ENCODE measurements at places on chromosomes 16 and 17. TPM values are rescaled to one million over a fixed set of nuclear protein-coding genes. Genes with fewer than 3 reads are reported as not detected.

Gene MYOCD
- total RNA-seq, result 0.17 TPM

Gene RNF222
- total RNA-seq, result 0.09 TPM

Gene CACNA1H
- total RNA-seq, result 43.3 TPM

Gene NPIPA5
- 5.2 TPM for total RNA-seq

DNA sequence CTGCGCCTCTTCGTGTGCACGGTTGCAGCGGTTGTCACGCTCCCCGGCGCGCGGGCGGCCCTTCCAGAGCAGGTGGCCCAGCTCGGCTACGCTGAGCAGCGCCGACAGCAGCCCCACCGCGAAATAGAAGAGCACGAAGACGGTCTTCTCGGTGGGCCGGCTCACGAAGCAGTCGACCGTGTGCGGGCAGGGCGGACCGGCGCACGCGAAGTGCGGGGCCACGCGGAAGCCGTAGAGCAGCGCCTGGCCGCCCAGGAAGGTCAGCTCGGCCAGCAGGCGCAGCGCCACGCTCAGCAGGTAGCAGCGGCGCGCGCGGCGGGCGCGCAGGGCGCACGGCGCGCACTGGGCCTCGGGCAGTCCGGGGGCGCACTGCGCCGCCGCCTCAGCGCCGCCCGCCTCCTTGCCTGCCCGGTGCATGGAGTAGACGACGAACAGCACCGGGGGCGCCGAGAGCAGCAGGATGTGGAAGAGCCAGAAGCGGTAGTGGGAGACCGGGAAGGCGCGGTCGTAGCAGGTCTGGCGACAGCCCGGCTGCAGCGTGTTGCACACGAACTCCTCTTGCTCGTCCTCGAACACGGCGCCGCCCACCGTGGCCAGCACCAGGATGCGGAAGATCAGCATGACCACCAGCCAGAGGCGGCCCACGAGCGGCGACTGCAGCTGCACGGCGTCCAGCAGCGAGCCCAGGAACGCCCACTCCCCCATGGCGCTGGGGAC is 1.3 kb downstream of the GJD3 start:
- no peak for DNase-seq

GRCh38 chr16:53492503-53492902 is 10.5 kb downstream of the AKTIP start:
- no peak for DNase-seq

DNA sequence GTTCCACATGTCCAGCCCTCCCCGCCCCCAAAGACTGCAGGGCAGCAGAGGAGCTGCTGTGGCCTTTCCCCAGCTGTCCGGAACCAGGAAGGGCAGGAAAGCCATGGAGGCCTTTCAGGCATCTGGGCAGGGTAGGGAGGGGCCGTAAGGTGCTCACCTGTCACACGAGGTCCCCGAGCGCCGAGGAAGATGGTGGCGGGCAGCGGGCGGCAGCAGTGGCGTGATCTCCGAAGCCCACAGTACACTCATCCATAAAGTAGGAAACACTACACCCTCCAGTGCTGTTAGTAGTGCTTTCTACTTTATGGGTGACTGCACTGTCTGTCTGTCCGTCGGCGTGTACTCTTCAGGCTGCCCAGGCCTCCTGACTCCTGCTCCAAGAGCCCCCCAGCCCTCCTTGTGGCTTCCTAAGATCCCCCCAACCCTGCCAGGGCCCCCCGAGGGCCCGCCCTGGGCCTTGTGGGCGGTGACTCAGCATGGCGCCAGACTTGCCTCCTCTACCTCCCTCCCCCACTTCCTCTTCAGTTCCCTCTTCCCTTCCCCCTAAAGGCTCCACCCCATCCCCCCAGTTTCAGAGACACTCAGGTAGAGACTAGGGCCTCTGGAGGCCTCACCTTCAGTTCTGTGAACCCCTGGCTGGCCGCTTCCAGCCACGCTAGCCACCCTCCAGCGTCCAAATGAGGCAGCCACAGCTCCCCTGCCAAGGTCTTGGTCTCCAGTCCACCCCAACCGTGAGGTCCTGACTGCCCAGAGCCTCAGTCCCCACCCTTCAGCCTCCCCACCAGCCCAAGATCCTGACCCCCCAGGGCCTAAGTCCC is 2.6 kb upstream of the TSPOAP1 start:
- DNase-seq, result peak; percentile 42

- no peak for DNase-seq
These were observed 23.4 kb upstream of the KRT24 start for GRCh38 chr17:40726919-40727318.

DNA sequence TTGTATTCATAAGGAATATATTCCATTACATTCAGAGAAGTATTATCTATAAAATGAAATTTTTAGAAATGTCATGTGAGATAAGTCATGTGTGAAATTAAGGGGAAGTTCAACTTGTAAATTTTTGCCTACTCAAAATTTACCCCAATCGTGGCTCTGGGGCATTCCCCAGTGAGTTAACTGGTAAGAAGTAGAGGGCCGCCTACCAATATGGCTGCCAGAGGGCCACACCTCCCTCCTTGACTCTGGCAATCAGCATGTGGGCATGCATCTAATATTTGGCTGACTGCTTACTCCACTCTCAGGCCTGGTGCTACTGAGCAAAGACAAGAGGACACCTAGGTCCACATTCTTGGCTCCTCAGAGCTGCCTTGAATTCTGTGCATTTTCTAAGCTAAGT is 39.7 kb upstream of the CNTNAP4 start:
- DNase-seq, result no peak

- DNase-seq, result peak; percentile 67
These were observed 8.6 kb upstream of the PGS1 start for GRCh38 chr17:78369791-78370381.
